GDM1 (cell line): ENCODE measurements at places on chromosomes 4 and X.

DNA sequence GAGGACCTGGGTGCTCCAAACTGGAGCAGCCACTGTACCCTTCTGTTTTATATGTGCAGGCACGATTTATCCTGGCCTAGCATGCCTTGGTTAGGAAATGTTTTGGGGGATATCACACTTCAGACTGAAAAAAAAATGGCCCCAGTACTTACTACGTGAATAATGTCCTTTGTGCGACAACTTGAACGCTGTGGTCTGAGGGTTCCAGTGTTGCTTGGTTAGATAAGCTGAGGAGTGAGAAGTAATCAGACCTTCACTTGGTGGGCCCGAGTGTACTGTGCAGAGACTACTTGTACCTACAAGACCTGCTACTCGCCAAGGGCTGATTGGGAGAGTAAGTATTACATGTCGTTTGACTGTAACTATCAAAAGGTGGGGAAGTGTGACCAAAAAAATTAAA is 678 bp downstream of the DNAAF6 start:
- DNase-seq, result no peak

DNA sequence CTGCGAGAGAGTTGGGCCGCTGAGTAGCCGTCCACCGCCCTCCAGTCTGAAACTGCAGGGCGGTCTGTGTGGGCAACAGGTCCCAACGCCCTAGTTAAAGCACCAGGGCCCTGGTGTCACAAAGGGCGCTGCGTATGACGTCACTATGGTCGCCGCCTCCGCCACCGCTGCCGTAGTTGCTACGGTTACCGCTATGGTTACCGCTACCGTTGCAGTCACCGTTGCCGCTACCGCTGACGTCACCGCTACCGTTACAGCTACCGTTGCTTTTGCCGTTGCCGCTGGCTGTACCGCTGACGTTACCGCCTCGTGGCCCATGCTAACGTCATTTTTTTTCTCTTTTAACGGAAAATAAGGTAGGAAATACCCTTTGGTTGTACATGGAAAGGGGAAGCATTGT is at the start of gene PPP1R2C:
Gene PPP1R2C, minus strand, starts transcription at position 68 of the 400 bp plus-strand sequence. CDS start 84 bp downstream, outside the sequence.
- DNase-seq, result no peak

GRCh38 chr4:157076578-157076947 is 613 bp downstream of the GLRB start:
- no peak for DNase-seq

DNA sequence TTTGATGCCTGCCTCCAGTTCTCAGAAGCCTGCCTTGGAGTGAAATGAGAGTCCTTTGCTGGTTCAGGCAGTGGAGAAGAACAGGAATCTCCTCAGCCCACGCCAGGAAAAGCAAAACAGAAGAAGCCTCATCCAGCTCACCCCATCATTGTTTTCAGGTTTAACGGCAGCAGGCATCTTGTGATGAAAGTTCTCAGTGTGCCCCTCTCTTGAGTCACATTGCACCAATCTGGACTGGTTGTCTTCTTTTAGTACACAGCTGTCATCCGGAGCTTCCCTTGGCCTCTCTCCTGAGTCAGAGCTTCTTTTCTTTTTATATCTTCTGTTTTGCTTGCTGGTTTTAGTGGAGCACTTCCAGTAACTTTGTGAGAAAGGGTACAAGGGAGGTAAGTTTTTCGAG is 50.9 kb downstream of the TSPAN7 start:
- DNase-seq, result no peak

DNA sequence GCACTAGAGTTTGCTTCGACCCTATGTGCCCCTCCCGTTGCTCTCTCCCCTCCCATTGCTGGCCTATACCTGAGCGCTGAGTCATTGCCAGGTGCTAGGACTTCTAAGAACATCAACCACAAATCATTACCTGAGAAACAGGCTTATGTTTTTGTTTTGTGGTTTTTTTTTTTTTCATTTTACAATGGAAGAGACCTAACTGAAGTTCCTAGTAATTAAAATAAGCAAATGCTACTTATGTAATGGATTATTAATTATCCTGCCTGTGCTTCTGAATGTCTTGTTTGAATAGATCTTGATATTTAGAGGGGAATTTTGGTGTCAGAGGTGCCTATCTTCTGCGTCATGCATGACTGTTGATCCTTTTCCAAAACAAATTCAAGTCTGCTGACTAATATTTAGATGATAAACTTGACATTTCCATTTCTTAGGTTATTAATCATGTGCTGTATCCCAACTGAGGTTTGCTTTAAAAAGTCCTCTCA is 275.4 kb upstream of the CPEB2 start:
- no peak for DNase-seq

GRCh38 chr4:85656759-85657505 is 182.0 kb downstream of the ARHGAP24 start:
- DNase-seq, result no peak

GRCh38 chr4:101211146-101211553 is 136.2 kb downstream of the PPP3CA start:
- no peak for DNase-seq

DNA sequence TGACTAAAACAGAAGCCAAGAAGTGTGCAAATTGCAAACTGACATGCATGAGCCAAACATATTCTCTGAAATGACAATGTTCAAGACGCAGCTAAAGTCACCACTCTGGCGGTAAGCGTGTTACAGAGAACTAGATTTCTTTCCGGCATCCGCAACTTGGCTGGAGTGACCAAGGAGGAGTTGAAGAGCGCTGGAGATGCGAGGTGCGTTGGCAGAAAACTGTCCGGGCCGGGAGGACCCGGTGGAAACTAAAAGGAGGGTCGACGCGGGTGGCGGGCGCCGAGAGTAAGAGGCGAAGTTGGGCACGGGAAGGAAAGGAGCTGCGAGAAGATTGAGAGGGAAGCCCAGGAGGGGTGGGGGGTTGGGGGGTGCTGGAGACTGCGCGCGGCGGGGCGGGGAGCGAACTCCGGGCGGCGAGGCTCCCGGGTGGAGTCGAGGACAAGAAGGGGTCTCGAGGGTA is 807 bp downstream of the SEL1L3 start:
- no peak for DNase-seq

GRCh38 chr4:53039741-53040458 is 177.8 kb downstream of the RASL11B start:
- no peak for DNase-seq
